ENCODE measurements at places on chromosomes 13 and 19.

GRCh38 chr19:38078302-38078930 lies 145.6 kb downstream of the DPF1 start:
- DNase-seq, result no peak

GRCh38 chr13:109804654-109805053 lies 18.3 kb upstream of the IRS2 start:
- no peak for DNase-seq

DNA sequence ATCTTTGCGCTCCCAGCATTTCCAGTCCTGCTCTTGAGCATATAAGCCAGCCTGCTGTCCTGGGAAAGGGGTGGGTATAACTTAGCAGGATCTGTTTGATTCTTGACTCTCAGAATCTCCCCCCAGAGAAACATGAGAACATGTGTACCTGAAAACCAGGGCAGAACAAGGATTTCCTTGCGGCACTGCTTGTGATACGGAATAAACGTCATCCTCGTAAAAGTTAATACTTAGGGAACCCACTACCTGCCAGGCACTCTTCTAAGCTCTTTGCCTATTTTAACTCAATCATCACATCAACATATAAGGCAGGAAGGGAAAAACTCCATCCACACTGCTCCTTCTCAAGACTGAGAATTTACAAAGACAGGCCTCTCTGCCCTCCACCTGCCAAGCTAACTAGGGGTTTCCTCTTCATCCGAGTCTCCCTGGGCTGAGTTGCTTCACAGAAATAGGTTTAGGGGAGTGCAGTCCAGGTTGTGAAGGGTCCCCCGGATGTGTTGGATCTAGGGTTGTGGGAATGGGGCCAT lies 1.1 kb downstream of the ZNF653 start:
- DNase-seq, result no peak

DNA sequence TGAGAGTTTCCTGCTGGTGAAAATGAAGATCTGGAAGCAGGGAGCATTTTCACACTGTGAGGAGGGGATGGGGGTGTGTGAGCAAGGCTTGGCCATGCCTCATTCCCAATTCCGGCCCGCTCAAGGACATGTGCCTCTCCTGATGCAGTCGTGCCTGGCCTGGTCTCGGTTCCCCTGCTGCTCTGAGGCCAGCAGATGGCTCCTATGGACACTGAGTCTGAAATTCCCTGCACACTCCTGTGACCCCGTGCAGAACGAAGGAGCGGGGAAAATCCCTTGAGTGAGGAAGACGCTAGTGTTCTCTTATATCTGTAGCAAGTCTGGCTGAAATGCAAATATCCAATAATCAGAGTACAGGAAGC lies 363 bp upstream of the ZNF763 start:
- no peak for DNase-seq

- DNase-seq, result no peak
Observed at GRCh38 chr19:16444269-16444600, 27.5 kb downstream of the EPS15L1 start.

DNA sequence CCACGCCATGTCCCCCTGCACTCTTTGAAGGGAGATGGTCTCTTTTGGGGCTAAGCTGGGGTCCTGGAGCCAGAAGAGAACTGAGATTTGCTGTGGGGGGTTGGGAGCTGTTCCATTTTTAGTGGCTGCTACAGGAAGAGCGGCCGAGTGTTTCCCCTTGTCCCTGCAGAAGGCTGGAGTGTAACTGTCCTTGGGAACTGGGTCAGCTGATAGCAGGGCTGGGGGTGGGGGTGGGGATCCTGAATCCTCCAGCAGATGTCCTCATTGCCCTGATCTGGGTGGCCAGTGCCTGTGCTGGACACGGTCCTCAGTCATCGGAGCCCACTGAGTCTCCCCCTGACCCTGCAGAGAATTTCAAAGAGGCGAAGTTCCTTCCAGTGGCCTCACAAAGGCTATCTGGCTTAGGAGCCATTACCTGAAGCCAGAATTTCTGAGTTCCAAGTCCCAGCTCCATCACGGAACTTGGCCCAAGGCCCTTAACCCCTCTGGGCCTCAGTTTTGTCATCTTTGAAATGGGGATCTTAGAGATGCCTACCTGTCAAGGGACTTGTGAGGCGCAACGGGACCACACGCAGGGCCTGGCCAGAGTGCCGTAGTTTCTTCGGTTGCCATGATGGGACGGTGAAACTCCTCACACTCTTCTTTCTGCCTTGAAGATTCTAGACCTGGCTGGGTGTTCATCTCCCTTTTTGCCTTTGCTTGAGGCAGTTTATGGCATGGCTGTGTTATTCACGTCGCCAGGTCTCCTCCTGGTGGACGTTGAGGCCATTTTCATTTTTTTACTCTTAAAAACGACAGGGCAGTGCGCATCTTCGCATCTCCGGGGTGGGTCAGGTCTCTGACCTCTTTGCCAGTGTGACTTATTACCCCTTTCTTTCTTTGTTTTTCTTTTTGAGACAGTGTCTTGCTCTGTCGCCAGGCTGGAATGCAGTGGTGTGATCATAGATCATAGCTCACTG lies 51.9 kb downstream of the DNM2 start:
- DNase-seq, result peak; percentile 54

GRCh38 chr19:18483119-18483890 lies 38.6 kb downstream of the ELL start:
- no peak for DNase-seq

DNA sequence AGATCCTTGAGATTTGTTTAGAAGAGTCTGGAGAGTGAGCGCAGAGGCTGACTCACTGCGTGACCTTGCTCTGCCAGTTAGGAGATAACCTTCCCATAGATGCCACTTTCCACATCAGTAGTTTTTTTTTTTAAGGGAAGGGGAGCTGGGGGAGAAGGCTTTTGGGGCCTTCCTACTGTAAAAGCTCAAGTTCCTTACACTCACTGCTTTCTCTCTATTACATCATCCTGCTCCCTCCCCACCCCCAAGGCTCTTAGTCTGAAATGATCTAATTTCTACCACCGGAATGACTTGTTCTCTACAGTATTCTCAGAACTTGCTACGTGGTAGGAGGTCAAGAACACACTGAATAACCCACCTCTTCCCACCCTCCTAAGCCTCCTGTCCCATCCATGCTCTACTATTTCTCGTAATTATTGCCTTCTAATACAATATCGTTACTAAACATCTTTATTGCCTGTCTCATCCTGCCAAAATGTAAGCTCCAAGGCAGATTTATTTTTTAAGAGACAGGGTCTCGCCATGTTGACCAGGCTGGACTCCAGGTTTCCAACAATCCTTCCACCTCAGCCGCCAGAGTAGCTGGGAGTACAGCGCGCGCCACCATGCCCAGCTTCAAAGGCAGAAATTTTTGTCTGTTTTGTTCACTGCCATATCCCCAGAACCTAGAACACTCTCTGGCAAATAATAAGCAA lies 1.2 kb downstream of the LONP1 start:
- no peak for DNase-seq

GRCh38 chr13:30334663-30335386 lies 27.5 kb upstream of the KATNAL1 start:
- no peak for DNase-seq

- DNase-seq, result no peak
Observed at GRCh38 chr19:5990289-5990797, 12.4 kb upstream of the RANBP3 start.

DNA sequence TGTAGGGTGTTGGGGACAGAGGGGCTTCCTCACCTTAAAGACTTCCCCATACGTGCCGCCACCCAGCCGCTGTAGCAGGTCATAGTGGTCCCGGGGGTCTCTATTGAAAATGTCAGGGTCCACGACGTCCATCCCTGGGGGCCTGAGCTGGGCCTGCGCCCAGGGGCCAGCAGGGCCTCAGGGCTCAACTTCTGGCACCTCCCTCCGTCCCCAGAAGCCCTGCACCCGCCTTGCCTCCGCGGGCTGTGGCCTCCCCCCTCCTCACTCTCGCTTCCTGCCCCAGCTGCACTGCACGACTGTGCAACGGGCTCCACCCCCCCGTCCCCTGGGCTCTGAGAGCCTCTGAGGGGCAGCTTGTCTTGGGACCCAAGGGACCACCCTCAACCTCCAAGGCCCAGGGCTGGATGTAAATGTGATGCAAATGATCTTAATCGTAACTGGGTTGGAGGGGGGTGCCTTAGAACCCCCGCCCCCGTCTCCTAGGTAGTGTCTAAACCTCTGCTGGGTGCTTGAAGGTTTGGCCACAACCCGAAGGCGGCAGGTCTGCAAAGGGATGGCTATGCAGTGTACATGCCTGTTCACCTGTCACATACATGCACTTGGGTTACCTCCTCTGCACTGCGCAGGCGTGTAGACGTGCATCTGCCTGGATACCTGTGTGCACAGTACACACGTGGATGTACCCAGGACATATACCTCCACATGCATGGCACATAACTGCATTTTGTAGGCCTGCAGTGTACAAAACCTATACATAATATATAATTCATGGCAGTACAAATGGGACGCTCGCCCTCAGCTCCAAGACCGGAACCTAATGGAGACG lies at the start of gene MAP4K1:
Gene MAP4K1, minus strand, starts transcription at position 190 of the 826 bp plus-strand sequence. Its CDS starts 58 bp downstream, at position 132.
- DNase-seq, result no peak

- DNase-seq, result no peak
Observed at GRCh38 chr19:13622766-13623715, 116.8 kb upstream of the CACNA1A start.

DNA sequence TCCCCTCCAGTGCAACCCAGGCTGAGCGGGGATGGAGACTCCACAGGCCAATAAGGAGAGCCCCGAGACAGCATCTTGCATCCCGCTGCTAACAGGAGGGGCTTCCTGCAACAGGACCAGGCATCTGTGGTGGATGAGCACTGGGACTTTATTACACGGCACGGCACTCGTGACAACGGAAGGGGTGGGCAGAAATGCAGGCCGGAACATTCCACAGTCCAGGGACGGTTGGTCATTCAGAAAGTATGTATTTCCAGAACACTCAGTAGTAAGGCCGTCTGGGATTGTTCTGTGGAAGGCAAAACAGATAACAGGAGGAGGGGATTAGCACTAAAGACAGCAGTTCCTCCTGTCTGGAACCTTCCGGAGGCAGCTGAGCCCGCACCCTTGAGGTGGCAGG lies 3.3 kb upstream of the TM6SF2 start:
- DNase-seq, result no peak

DNA sequence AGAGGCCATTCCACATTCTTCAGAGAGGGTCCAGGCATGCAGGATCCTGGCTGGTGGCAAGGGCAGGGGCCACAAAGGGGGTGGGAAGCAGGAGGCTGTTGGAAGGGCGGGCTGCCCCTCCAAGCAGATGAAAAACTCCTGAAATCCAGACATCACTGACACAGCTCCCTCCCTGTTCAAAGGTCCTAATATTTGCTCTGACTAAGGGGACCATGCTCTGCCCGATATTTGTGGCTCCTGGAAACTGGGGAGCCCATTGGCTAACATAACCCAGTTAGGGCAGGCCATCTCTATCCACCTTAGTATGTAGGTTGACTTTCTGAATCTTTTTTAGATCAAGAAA lies 3.3 kb upstream of the CDX2 start:
- no peak for DNase-seq

DNA sequence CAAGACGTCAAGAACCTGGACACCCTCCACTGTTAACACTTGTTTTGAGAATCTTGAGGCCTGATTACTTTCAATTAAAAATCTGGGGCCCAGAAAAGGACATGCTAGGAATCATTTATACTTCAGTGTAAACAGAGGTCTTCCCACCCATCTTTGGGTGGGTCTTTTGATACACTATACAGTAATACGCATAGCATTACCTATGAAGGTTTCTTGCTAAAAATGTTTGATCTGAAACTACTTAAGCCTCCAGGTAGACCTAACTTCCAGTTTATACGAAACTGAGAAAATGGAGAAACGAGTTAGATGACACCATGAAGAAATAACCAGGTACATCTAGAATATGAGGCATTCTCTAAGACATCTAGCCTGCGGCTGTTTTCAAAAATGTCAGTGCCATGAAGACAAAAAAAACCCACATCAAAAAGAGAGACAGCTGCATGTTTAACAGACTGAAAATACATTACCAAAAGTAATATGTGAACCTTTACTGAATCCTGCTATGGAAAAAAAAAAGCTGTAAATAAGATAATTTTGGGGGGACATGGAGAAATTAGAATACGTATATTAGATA lies 36.6 kb downstream of the TGDS start:
- DNase-seq, result no peak

- DNase-seq, result no peak
Observed at GRCh38 chr19:35529241-35530218, 1.4 kb upstream of the SBSN start.

All from tibial nerve (tissue), 4 donors.